Stimulated activated CD8-positive, alpha-beta memory T cell treated with anti-CD3 and anti-CD28 coated beads, Interleukin-2, amount 100 ng/mL, for 1 hour (primary cell): ENCODE measurements at places on chromosomes 1 and 21.

- DNase-seq, result no peak
Observed at GRCh38 chr1:14877224-14877623, 276.3 kb upstream of the TMEM51 start.

DNA sequence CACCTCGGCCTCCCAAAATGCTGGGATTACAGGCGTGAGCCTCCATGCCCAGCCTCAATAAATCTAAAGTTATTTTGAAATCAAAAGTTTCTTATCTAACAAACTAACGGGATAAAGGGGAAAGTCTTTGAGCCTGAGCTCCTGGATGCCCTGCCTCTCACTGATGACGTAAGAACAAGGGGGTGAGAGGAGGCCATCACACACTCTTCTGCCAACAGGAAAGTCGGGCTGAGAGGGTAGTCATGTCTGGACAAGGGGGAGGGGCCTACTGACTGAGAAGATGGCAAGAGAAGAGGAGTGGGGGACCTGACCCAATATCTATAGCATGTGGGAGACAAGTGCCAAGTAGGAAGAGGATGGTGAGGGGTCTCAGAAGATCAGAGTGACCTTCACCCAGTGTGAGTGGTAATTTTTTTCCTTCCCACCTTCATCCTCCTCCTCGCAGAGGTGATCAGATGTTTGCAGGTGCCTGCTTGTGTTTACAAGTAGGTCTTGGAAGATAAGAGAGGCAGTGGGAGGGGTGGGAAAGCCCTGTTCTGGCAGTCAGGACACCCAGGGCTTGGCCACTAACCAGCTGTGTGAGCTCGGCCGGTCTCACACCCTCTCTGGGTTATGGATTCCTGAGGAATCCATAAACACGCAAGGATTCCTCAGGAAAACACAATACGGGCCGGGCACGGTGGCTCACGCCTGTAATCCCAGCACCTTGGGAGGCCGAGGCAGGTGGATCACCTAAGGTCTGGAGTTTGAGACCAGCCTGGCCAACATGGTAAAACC, 9.6 kb downstream of the UQCRHL start:
- no peak for DNase-seq

DNA sequence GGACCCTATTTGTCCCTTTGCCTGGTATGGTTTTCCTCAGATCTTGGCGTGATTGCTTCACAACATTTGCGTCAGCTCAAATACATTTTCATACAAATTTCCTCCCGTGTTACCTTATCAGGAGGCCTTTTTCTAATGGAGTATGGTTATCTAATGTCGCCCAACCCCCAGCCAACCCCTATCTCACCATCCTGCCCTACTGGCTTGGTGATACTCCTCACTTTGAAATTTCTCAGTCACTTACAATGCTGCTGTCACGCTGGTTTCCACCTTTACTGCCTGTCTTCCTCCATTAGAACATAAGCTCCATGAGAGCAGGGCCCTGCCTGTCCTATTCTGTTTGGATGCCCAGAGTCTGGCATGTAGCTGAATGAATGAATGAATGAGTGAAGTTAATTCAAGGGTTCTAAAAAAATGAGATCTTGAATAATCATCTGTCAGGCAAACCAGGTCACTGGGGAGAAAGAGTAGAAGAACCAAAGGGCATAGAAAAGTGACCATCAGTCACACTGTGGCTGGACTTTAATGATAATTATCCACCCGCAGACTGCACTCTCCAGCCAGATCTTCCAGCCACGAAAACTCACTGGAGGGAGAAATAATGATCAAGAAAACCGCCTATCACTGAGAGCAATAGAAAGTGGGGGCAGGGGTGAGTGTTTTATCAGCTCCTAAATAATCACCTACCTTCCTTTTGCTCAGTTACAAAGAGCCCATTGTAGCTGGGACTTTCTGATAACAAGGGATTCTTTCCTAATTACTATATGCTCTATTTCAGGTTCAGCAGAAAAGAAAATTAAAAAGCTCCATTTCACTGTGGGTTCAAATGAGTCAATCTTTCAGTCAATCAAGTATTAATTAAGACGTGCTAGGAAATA, 21.3 kb downstream of the KIAA0040 start:
- no peak for DNase-seq

DNA sequence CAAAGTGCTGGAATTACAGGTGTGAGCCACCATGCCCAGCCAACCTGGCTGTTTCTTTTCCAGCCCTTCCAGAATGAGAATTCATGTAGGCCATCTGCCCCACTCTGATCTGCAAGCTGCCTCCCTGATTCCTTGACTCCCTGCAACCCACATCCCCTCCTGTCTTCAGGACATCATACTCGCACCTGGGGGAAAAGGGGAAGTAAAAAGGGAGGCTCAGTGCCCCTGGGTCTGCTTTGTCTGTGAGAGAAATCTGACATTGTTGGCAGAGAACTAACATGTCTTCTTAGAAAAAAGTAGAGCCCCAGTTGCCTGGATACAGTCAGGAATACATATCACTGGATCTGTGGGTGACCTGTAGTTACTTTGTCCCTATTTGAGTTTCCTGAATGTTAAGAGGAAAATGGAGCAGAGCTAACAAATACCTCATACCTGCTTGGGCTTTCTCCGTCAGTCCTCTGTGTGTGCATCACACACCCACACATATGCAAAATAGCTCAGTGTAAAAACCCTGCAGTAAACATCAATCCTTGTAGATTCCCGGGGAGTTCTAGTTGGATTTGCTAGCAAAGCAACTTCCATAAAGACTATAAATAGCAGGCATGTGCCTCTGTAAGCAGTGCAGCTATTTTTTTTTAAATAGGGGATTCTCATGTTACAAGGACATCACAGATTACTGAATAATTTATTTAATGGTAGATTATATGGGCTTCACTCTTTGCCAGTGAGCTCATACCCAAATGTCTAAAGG, 62.9 kb downstream of the TEX35 start:
- no peak for DNase-seq

- no peak for DNase-seq
Observed at GRCh38 chr1:84078842-84079202, 65.2 kb upstream of the PRKACB start.

- no peak for DNase-seq
Observed at GRCh38 chr21:19507682-19508260, 1104.2 kb upstream of the TMPRSS15 start.
